Colonic mucosa (tissue), 4 donors: ENCODE measurements at places on chromosomes 5 and 9. TPM values are rescaled to one million over a fixed set of nuclear protein-coding genes. Genes with fewer than 3 reads are reported as not detected.

The CCL21 gene
- 42.2 TPM for total RNA-seq

The CMBL gene
- total RNA-seq, result 186 TPM

The CARD6 gene
- 1.3 TPM for total RNA-seq

The C9orf57 gene
- total RNA-seq, result not detected

The RXRA gene
- 68.2 TPM for total RNA-seq

The ARSI gene
- total RNA-seq, result 0.17 TPM

The GRXCR2 gene
- not detected for total RNA-seq
